Left hindlimb (tissue), 1 donor: ENCODE measurements at places on chromosomes 16 and 17.

- no peak for DNase-seq
These were observed 24.0 kb downstream of the TRPV2 start for GRCh38 chr17:16439303-16439791.

DNA sequence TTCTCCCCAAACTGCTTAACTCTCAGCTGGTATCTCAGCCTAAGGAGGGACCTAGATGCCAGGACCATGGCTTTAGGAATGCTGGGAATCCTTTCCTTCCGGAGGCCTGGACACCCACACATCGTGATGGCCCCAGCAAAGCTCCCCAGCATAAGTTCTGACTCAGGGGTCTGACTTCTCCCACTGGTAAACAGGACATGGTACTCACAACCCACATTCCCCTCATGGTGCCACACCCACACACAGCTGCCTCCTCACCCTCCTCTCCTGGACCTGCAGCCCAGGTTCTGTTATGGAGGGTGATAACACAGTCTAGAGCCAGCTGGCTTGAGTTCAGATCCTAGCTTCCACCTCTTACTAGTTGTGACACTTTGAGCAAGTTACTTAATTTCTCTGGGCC, 719 bp upstream of the RNF227 start:
- no peak for DNase-seq

GRCh38 chr17:63928966-63929695, 3.0 kb downstream of the CD79B start:
- peak; percentile 4 for DNase-seq

- no peak for DNase-seq
These were observed 173.2 kb downstream of the ZNF423 start for GRCh38 chr16:49682577-49683165.

- DNase-seq, result no peak
These were observed 162.6 kb downstream of the SDK2 start for GRCh38 chr17:73481676-73482075.

DNA sequence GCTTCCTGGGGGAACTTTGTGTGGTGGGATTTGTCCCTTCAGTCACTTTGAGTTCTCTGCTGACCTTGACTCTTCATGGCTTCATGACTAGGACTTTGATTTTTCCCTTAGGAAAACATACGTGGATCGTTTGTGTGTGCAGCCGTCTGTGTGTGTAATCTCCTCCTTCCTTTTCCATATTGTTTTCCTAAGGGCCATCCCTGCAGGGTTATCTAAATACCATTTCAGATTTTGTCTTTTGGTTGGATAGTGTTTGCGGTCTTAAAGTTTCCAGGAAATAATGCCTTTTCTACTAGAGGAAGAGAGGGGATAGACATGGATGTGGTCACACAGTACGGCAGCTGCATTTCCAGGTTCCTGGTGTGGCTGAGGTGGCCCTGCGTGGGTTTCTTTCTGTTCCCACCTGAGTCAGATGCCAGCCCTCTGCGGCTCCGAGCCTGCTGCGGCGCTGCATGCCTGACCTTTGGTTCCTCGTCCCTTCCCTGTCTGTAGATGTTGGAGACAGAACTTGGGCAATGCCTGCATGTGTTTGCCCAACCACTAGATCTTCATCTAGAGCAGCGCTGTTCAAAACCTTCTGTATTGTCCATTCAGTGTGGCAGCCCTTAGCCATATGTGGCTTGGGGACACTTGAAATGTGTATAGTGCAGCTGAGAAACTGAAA, 72.0 kb upstream of the LGALS9 start:
- DNase-seq, result no peak

DNA sequence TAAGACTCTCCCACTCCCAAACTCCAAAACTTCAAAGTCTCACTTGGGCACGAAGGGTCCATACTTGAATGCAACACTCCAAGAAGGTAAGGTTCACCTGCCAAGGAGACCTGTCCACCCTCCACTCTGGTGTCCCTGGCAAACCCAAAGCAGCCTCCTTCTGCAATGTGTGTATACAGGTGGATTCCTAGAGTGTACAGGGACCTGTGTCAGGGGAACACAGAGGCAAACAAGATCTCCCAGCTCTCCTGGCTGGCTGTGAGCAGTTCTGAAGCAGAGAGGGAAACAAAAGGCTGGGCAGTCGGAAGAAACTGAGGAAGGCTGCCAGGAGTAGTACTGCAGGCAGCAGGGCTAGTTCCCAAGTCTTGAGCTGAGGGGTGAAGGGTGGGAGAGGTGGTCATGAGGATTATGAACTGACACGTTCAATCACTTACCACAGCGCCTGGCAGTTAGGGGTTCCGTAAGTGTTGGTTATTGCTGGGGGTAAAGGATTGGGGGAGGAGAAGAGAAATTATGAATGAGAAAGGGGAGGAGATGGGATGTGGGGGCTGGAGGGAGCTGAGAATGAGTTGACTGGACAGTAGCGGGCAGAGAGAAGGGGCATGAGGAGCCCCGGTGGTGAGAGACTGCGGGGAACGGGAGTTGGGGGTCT, 795 bp downstream of the KCTD13 start:
- no peak for DNase-seq

DNA sequence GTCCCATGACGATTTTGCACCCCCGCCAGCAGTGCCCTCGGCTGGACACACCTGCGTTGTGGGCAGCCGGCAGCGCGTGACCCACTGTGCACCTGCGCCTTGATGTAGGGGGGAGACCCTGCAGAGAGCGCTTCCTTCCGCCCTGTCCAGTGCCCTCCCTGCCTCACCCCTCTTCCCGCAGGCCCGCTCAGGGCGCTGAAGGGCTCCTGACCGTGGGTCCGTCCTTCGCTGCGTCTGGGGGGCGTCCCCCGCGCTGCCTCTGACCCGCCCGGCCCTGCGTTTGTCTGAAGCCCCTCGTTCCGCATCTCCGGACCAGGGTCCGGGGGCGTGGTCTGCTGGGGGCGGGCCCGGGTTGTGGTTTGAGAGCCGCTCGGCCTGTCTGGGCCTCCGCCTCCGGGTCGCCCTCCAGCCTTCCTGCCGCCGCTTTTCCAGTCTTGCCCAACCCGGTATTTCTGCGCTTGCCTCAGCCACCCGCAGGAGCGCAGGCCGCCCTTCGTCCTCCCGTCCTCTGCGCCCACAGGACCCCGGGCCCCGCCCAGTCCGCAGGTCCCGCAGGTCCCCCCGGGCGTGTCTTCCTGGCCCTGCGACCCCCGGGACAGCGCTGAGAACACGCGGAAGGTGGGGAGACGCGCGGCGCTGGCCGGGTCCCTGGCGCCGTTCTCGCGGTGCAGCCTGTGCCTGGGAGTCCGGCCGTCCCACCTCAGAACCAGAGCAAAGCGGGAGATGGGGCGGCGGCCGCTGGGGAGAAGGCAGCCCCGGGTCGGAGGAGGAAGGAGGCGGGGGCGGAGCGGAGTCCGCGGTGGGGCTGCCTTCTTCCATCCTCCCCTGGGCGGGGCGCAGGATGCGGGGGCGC, 4.0 kb upstream of the IL17C start:
- peak; percentile 63 for DNase-seq

GRCh38 chr17:72967277-72967970, 125.1 kb downstream of the SLC39A11 start:
- DNase-seq, result no peak

DNA sequence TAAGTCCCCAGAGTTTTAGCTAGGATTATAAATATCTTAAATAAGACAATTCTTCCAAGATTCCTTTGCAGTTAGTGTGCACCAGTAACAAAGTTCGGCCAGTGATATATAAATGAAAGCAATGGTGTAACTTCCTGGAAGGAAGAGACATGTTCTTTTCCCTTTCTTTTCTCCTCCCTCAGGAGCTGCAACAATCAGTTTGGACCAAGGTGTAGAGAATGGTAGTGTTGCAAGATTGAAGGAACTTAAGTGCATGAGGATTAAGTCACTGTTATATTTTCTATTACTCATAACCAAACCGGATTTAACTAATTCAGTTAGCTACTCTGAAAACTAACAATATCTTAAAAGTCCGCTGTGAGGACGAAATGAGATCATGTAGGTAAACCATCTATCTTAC, 68.9 kb upstream of the KCNJ16 start:
- no peak for DNase-seq

GRCh38 chr17:45143767-45144198, 4.5 kb upstream of the HEXIM1 start:
- DNase-seq, result peak; percentile 90

GRCh38 chr16:83187405-83187804, 560.6 kb downstream of the CDH13 start:
- no peak for DNase-seq

GRCh38 chr17:6525141-6525540, 31.2 kb downstream of the PITPNM3 start:
- DNase-seq, result no peak

DNA sequence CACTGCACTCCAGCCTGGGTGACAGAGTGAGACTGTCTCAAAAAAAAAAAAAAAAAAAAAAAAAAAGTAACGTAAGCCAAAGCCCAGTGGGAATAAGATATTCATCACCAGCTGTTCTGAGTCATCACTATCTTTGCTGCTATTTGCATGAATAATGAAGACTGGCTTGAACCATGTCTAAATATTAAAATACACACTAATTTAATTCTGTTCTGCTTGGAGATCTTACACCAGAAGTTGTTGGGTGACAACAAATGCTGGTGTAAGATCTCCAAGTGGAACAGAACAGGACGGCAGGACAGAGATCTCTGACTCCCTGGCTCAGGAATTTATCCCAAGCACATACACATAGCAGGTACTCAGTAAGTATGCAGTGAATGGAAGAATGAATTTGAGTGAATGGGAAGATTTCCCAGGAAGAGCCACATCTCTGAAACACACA, 19.6 kb downstream of the DNAH17 start:
- DNase-seq, result no peak

GRCh38 chr17:58564971-58565370, 50.5 kb upstream of the MTMR4 start:
- DNase-seq, result no peak

DNA sequence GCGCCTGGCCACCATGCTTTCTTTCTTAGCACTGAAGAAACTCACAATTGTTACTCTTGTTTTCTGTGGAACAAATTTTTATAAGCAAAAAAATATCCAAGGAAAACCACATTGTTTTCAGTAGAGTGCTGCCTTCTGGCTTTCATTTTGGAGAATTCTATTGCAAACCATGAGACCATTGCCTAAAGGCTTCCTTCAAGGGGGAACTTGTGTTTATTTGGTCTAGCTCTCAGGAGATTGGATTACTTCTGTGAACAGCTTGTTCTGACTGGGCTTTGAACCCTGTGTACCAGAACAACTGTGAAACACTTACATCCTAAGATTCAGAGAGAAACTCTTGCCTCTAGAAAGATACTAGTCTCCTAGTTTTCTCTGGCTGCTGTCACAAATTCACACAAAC, 32.1 kb downstream of the TOM1L1 start:
- no peak for DNase-seq

- no peak for DNase-seq
These were observed 46.4 kb upstream of the KLHDC4 start for GRCh38 chr16:87812200-87812656.

DNA sequence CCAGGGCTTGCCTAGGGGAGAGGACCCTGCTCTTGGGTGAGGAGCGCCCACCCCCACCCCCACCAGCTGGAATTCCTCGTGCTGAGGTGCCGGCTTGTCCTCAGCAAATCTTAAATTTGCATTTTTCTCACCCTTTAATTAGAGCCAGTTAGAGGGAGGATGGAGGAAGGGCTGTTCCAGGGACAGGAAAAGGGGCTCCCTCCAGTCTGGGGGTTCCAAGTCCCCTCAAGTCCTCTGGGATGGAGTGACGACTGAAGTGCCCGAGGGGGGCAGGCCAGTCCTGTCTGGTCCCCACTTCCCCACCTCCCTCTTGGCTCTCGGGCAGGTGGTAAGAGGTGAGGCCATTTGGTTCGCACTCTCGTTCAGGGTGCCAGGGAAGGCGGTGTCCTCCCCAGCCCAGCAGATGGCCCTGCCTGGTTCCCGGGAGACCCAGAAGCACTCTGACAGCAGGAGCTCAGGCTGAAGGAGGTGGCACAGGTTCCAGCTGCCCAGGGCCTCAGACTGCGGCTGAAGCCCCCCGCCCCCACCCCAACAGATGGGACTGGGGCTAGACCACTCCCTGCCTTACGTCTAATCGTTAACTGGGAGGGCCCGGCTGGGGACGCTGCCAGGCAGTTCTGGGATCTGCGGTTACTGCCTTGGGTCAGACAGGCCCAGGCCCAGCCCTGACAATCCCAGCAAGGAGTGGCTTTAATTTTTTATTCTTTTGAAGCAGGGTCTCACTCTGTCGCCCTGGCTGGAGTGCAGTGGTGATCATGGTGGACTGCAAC, 2.2 kb downstream of the RAB26 start:
- peak; percentile 63 for DNase-seq

GRCh38 chr16:3119701-3120408, 7.5 kb downstream of the ZNF205 start:
- no peak for DNase-seq

GRCh38 chr17:35537601-35538141, at the start of gene SLFN12L:
TSS of gene SLFN12L (minus strand) at chr17:35537678. CDS start at chr17:35522364, 15,314 bp downstream.
- DNase-seq, result no peak

GRCh38 chr16:89268987-89269735, 51.7 kb downstream of the ZNF778 start:
- no peak for DNase-seq

- no peak for DNase-seq
These were observed 29.3 kb downstream of the PRSS54 start for GRCh38 chr16:58265480-58266052.

DNA sequence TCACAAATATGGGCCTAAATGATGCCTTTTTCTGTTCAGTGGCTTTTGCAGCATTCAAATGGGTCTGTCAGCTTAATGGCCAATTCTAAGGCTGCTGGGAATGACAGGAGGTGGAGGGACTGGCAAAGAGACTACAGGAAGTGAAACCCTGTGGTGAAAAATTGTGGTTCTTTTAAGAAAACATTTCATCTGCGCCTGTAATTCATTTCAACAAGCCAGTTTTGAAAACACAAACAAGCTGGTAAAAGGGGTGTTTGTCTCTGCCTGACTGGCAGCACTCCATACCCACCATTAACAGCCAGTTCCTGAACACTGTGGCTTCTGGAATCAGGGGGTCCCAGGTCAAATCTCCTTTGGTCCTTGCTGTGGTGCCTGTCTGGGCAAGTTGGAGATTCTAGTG, 3.6 kb upstream of the KDM8 start:
- DNase-seq, result peak; percentile 67

DNA sequence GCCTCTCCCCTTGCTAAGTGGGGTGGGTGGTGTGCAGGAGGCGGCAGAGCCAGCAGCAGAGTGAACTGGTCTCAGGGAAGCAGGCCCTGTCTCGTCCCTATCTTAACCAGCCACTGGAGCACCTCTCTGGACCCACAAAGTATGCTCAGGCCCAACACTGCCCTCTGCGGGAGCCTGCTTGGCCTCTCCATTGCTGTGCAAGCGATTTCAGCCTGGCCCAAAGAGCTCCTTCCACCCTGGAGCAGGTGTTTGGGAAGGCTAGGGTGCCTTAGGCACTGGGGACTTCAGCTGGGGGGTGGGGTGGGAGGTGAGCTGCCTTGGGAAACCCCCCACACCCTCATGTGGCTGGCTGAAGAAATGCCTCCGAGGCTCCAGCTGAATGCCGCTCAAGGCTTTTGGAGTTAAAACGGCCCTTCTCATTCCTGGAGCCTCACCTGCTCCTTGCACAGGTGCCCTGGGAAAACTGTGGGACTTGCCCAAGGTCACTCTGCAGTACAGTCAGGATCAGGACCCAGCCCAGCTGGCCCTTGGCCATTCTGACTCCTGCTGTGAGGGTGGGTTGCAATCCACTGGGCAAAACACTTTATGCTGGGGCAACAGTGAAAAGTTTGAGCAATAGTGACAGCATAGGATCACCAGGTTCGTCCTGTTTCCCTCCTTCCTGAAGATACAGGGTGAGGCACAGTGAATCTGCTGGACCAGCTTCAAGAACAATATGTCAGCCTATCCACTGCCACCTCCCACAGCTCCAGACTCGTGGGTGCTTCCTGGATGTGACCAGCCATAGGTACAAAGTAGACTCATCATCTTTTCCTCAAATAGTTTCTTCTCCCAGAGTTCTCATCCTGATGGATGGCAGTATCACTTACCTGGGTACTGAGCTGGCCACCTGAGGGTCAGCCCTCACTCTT, 5.9 kb upstream of the UBE2O start:
- no peak for DNase-seq
